ENCODE measurements at places on chromosomes 6 and 20.

DNA sequence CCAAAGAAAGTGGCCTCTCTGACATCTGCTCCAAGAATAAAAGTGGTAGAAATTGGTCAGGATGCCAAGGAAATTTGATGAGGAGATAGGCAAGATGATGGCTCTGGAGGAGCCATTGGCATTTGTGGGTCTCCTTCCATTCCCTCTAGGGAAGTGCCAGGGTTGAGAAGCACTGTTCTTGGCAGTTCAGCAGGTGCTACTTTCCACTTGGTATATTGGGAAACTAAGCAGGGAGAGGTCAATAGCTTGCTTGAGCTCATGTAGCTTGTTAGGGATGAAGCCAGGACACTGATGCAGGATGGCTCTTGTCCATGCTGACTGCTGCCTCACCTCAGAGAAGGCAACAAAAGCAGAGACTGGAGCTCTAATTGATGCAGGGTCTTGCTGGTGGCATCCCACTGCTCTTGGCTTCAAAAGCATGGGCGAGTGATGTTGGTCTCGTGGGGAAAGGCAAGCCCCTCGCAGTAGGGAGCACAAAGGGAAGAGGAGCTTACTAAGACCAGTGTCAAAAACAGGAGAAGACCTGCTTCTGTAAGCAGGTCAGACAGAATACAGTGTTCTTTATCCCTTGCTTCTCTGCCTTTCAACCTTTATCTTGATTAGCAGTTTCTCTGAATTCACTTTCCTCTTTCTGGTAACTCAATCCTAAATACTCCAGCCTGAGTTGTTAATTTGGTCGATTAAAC, 73.1 kb upstream of the RIPOR2 start:
- no peak for DNase-seq

DNA sequence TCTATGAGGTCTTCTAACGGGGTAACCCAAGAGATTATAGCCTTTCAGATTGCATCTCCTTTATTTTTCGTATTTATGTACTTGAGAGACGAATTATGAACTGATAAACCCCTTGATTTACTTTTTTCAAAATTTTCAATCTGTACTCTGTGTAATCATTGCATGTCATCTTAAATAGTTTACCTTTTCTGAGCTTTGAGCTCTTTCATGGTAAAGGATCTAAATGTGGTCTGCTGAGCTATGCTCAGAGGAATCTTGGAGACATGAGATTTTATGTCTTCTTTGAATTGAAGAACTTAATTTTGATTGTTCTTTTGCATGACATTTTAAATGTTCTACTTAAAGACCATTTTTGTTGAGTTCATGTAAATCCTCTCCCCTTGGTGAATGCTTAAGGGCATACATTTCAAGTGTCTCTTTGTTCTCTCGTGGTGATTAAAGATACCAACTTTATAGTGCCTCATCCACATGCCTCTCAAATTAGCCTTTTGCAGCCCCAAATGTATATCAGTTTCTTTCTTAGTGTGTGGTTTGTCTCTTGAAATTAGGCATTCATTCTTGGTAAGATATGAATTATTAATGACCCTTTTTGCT, 116.3 kb upstream of the SCGN start:
- DNase-seq = no peak

DNA sequence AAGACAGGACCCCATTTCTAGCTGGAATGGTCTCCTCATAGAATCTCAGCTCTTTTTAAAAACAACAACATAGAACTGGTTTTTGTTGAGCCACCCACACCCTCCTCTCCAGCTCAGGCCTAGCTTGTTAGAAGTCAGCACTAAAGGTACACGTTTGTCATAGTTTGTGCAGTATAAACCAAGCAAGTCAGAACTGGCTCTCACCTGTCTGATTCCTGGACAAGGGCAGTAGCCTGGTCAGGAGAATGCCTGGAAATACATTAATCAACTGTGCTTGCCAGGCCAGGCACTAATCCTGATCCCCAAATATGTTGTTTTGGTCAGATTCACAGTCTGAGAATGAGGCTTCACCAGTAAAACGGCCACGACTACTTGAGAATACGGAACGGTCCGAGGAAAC, 296.7 kb downstream of the ZFAND3 start:
- DNase-seq = no peak

- DNase-seq = no peak
Observed at GRCh38 chr20:50009521-50010454, 27.0 kb downstream of the SNAI1 start.

DNA sequence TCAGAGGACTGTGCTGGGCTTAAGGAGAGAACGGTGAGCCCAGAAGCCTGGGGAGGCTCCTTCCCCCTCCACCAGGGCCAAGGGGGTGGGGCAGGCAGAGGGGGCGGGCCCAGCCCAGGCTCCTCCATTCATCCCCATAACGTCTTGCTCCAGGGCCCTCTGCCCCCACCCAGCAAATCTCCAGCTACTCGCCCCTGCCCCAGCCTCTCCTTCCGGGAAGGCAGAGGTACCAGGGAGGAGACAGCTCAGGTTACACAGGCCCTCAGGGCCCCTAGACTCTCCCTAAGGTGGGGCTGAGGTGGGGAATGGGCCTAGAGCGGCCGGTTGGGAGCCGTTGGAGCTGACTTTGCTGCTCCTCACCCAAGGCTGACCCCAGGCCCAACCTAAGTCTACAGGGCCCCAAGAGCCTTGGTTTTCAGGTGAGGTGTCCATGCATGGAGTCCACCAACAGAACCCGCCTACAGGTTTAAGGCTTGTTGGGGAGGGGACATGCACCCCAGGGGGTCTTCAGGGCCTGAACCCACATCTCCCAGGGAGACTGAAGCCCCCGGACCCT, 1.2 kb downstream of the LAMA5 start:
- DNase-seq = no peak

DNA sequence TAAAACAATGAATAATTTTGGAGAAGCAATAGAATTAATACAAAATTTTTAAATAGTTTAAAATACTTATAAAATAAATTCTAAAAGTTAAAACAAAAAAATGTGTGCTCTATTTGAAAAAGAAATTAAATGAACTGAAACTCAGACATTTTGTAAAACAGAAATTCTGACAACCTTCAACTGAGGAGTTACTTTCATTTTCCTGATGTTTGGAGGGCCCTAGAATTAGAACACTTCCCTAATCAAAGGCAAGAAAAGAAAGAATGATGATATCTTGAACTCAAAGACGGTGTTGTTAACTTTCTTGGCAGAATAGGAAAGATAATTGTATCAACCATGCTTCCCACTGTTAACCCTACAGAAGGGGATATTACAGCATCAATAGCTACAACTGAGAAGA, 27.9 kb downstream of the SNX14 start:
- DNase-seq = no peak

DNA sequence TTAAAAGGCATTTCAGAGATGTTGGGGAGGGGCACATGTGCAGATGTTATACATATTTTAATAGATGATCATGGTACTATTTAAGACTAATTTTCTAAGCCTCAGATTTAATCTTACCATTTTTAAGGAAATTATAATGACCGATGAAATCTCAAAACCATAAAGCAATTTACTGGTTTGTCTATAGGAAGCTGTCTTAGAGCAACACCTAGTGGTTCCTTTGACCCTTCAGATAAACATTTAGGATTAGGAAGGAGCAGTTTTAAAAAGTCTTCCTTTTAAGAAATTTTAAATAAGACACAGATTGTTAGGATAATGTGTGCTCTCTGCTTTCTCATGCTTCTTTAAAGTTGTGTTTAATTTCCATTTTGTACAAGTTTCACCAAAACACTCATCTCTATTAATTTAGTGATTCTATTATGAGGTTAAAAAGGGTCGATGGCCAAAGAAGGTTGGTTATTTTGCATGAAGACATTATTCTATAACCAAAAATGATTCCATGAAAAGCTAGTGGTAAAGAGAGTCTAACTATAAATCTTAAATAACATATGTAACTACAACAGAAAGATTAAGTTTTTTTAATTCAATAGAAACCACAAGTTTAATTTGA, 376.4 kb downstream of the HACE1 start:
- DNase-seq = no peak

GRCh38 chr6:76416821-76417605, 344.6 kb upstream of the IMPG1 start:
- DNase-seq = no peak

All from CD4-positive, alpha-beta T cell (primary cell).